ENCODE measurements at places on chromosomes 12 and 14.

- no peak for DNase-seq
Measured at GRCh38 chr14:23132970-23133369, 13.9 kb upstream of the CEBPE start.

- no peak for DNase-seq
Measured at GRCh38 chr12:100584256-100584655, 10.8 kb downstream of the GAS2L3 start.

GRCh38 chr12:25187781-25188180, 7.2 kb downstream of the DNAI7 start:
- no peak for DNase-seq

- DNase-seq: no peak
Measured at GRCh38 chr12:78192979-78193378, 362.3 kb downstream of the NAV3 start.

DNA sequence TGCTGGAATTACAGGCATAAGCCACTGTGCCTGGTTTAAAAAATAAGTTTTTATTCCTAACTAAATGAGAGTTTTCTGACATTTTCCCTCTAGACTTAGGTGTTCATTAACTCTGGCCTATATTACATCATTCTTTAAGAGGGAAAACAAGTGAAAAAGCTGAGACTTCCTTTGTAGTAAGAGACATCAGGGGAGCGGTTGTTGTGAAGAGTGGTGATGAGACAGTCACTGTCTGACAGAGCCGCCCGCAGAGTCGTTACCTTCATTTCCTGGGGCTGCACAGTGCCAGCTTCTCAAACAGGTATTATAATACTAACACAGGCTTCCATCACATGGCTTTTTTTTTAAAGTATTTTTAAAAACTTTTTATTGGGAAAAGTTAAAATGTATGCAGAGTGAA, 19.7 kb upstream of the TDRD9 start:
- no peak for DNase-seq

GRCh38 chr12:6326316-6327228, 15.3 kb downstream of the TNFRSF1A start:
- DNase-seq: no peak

DNA sequence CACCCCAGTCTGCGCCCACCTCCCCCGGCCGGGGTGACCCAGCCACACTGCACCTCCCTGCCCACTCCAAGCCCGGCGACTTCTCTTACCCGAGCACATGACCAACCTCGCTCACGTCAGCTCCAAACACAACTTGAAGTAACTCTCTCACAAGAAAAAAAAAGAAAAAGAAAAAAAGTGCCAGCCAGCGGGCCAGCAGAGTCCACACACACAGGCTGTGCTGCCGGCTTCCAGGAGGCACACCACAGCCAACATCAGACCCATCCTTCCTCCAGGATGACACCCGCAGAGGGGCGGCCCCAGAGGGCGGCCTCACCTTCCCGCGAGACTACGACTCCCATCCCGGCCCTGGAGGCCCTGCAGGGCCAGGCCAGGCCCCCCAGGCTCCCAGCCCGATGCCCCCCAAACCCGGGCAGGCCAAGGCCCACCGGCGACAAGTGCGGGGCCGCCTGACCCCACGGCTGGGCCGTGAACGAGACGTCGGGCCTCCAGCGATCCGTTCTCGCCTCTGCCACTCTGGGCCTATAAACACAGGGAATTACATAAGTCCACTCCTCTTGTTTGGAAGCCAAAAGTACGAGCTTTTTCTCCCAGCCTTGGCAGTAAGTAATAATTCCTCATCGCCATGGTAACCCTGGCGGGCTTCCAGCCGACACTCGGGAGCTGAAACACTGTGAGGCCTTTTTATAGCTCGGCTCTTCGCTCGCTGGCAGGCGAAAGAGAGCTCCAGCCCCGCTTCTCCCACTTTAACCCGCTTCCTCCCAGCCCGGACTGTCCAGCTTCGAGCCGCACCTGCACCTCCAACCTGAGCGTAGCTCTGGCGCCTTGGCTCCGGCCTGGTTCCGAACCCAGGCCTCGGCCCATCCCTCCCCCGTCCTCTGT, 49.1 kb downstream of the NCOR2 start:
- DNase-seq: no peak

GRCh38 chr12:105417732-105418131, 87.2 kb downstream of the C12orf75 start:
- DNase-seq: no peak

DNA sequence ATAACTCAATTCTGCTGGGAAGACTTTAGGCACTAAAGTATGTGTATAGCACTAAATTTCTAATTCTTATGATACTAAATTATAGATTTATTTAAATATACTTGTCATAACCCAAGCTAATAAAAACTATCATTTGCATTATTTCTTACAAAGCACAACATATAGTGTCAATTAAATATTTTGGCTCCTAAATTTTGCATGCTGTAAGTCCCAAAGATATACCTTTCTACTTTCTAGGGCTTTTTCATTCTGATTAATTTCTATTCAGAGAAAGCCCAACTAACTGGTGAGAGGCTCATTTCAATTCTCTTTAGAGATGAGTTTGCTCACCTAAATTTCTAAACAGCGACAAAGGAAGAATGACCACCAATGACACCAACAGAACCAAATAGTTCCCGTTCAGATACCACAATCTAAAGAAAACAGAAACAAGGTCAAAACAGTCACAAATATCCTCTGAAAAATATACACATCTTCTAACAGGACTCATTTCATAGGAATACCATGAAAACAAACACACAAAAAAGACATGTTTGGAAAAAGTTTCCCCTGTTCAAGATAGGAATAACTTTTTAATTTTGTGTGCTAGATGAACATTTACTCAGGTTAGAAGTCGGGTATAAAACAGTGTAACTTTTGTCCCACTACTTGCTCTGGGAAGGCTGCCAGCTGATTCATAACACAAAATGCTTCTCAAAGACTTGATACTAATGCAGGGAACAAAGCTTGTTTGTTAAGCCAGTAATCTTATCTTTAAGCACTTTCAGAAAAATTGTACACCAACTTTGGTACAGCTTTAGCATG, 7.6 kb downstream of the SLC38A2 start:
- no peak for DNase-seq

- DNase-seq: no peak
Measured at GRCh38 chr14:50338587-50338986, 26.5 kb downstream of the DMAC2L start.

DNA sequence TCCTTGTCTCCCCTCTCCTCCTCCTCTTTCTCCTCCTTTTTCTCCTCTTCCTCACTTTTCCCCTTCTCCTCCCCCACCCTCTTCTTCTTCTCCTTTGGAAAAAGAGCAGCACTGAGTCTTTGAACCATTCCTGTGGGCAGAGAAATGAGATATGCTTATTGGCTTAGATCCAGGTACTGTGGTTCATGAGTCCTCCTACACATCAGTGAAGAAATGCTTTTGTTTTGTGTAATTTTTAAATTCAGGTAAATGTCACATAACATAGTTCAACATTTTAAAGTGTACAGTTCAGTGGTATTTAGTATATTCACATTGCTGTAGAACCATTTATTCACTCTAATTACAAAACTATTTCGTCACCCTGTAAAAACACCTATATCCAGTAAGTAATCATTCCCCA, 402.1 kb downstream of the AACS start:
- no peak for DNase-seq

DNA sequence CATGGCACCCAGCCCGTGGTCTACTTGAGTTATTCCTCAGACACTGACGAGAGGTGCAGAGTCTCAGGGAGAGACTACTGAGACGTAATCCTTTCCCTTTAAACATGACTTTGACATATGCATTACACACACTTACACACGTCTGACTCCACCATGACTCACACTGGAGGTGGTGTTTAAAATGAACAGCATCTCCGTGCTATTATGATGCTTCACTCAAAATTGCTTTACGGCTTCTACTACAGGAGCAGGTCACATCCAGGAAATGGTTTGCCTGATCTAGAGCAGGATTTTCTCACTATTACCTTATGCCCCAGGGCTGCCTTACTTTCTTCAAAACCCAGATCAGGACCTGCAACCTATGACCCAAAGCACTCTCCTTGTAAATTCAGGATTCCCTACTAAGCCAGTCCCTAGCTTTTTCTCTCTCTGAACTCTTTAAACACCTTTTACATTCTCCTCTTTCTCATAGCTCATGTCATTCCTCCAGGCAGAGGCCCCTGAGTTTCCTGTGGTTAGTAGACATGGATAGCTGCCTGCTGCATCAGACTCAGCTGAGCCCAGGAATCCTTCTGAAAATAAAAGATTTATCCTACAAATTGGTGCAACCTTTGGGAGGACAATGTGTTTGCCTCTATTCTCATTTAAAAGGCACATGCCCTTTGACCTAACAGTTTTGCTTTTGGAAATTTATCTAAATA, 31.2 kb downstream of the TMCC3 start:
- DNase-seq: no peak

- no peak for DNase-seq
Measured at GRCh38 chr12:52235822-52236361, 2.8 kb downstream of the KRT7 start.

DNA sequence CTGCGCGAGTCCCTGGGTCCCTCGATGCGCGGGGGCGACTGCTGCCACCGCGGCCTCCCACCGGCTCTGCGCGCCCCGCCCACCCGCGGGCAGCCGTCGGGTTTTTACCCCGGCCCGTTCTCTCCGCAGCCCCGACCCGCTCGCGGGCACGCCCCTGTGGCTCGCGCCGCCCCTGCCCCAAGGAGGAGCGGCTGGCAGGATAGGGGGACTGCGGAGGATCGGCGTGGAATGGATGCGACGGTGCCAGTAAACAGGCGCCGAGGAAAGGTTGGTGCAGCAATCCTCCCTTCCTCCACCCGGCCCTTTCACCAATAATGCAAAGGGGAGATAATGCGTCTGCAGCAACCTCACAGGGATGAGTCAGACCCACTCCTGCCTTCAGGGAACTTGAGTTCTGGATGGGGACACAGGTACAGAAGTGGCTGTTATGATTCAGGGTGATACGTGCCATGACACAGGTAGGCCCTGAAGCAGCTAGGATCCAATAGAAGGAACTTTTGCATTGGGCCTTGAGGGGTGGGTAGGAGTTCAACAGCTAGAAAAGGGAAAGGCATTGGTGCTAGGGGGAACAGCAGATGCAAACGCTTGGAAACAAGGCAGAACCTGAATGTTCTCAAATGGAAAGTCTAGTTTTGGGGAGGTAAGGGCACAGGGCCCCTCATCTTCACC, 554 bp upstream of the DEGS2 start:
- no peak for DNase-seq

GRCh38 chr14:90676356-90676755, 139.9 kb downstream of the TTC7B start:
- DNase-seq: no peak

GRCh38 chr14:32258336-32258993, 55.4 kb upstream of the RNU6-8 start:
- DNase-seq: no peak

DNA sequence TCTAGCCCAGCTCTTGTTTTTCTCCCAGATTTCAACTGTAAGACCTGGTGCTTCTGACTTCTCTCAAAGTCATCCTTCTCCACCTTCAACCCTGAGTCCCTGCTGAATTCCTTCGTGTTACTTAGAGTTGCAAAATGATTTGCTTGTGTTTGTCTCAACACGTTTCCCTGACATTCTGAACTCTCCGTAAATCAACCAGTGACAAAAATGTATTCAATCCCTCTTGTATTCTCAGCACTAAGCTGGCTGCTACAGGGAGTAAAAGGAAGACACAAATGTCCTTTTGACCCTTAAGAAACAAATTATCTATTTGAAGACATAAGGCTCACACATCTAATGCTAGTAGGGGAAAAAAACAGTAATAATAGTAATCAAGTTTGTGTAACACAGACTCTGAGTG, 514.0 kb upstream of the TMPO start:
- no peak for DNase-seq

- DNase-seq: no peak
Measured at GRCh38 chr12:7555752-7556151, 52.2 kb upstream of the CD163 start.

Data from activated CD8-positive, alpha-beta memory T cell treated with anti-CD3 and anti-CD28 coated beads for 1 hour (primary cell).